Uterine smooth muscle cell (primary cell): ENCODE measurements at places on chromosomes 12 and 14. TPM values are rescaled to one million over a fixed set of nuclear protein-coding genes. Genes with fewer than 3 reads are reported as not detected.

Gene RERGL
- total RNA-seq: not detected in 2 replicates

Gene KCNH5
- 0.12 and 0.33 TPM in 2 replicates for total RNA-seq

Gene GPR132
- under 0.01 and 0.25 TPM in 2 replicates for total RNA-seq

Gene CCDC197
- total RNA-seq: not detected in 2 replicates

Gene ENO2
- total RNA-seq: 29.0 and 38.4 TPM in 2 replicates

Gene ANP32D
- total RNA-seq: not detected in 2 replicates

Gene ACOT6
- total RNA-seq: 0.12 TPM in 1 of 2 replicates, not detected in the other

Gene LMNTD1
- total RNA-seq: 1.9 and 3.1 TPM in 2 replicates

Gene GALNT8
- under 0.01 and 0.12 TPM in 2 replicates for total RNA-seq

Gene SYNDIG1L
- not detected in 2 replicates for total RNA-seq

Gene NTF3
- total RNA-seq: 0.12 TPM in 1 of 2 replicates, not detected in the other

Gene LMO3
- 11.2 and 16.4 TPM in 2 replicates for total RNA-seq

Gene KRT7
- total RNA-seq: 0.66 and 2.2 TPM in 2 replicates

Gene OTOGL
- total RNA-seq: under 0.01 and 0.22 TPM in 2 replicates

Gene PRMT5
- 73.1 and 88.4 TPM in 2 replicates for total RNA-seq

Gene CPM
- total RNA-seq: 7.9 and 27.4 TPM in 2 replicates

Gene KRT71
- not detected in 2 replicates for total RNA-seq

Gene LPCAT3
- 7.2 and 7.7 TPM in 2 replicates for total RNA-seq

Gene SERPINA10
- under 0.01 TPM in 1 of 2 replicates, not detected in the other for total RNA-seq

Gene GLTP
- 42.0 and 82.8 TPM in 2 replicates for total RNA-seq

Gene NGB
- total RNA-seq: not detected in 2 replicates

Gene TROAP
- 9.4 and 19.1 TPM in 2 replicates for total RNA-seq

Gene FGFR1OP2
- total RNA-seq: 74.7 and 90.5 TPM in 2 replicates

Gene NANOG
- not detected in 2 replicates for total RNA-seq

Gene EID3
- total RNA-seq: 21.5 and 22.6 TPM in 2 replicates

Gene SPX
- total RNA-seq: 0.25 and 0.77 TPM in 2 replicates

Gene RASSF9
- 2.9 and 6.1 TPM in 2 replicates for total RNA-seq

Gene REP15
- 2.2 and 2.3 TPM in 2 replicates for total RNA-seq

Gene CIROP
- 0.11 and 0.25 TPM in 2 replicates for total RNA-seq

Gene C14orf39
- total RNA-seq: not detected in 2 replicates

Gene CIT
- total RNA-seq: 16.4 and 52.7 TPM in 2 replicates

Gene MGST1
- total RNA-seq: 88.5 and 105 TPM in 2 replicates

Gene PTGES3
- total RNA-seq: 68.5 and 104 TPM in 2 replicates

Gene KRT72
- total RNA-seq: not detected in 2 replicates

Gene RND1
- 0.12 TPM in 1 of 2 replicates, not detected in the other for total RNA-seq

Gene MMP19
- 2.7 and 5.2 TPM in 2 replicates for total RNA-seq
